Activated naive CD4-positive, alpha-beta T cell (primary cell): ENCODE measurements at places on chromosomes 12 and 14.

- DNase-seq: no peak
These were observed 132.9 kb downstream of the PTPRR start for GRCh38 chr12:70787612-70788011.

GRCh38 chr12:10365696-10366405 is 24.0 kb downstream of the KLRK1 start:
- DNase-seq: no peak

- DNase-seq: no peak
These were observed 89.6 kb downstream of the ARF6 start for GRCh38 chr14:49982501-49982951.

GRCh38 chr12:79725987-79726386 is 35.2 kb upstream of the PAWR start:
- no peak for DNase-seq

GRCh38 chr14:55152052-55152753 is 23.2 kb downstream of the LGALS3 start:
- no peak for DNase-seq

DNA sequence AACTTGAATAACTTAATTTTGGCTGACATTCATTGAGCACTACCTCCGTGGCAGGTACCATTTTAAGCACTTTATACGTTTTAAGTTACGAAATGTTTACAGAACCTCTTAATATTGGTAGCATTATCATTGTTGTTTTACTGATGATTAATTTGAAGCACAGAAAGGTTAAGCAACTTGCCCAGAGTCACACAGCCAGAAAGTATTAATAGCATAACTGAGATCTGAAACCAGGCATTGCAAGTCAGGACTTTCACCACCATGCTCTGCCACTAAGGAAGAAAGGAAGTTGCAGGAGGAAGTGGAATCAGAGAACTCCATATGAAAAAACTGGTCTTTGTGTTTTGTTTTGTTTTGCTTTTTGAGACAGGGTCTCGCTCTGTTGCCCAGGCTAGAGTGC is 28.2 kb upstream of the BCAT1 start:
- DNase-seq: no peak

DNA sequence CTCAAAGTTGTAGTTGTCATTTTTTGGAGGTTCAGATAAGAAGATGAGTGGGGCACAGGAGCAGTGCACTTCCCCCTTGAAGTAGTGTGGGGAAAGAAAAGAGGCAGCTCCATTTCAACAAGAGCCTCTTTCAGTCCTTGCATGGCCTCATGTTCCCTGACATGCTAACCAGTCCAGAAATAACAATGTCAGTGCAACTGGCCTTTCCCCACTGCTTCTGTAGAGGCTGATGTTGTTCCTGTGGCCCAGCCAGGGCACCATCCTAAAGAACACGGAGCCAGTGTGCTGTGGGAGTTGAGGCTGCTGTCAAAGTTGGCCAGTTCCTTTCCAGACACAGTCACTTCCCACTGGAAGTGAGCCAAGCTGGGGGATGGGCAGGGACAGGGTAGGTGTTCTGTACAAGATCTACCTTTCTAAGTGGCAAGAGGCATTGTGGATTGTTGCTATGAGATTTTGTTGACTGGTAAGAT is 77.7 kb upstream of the SLC38A2 start:
- DNase-seq: no peak
